SK-N-MC (cell line): ENCODE measurements at places on chromosomes 1 and 21.

DNA sequence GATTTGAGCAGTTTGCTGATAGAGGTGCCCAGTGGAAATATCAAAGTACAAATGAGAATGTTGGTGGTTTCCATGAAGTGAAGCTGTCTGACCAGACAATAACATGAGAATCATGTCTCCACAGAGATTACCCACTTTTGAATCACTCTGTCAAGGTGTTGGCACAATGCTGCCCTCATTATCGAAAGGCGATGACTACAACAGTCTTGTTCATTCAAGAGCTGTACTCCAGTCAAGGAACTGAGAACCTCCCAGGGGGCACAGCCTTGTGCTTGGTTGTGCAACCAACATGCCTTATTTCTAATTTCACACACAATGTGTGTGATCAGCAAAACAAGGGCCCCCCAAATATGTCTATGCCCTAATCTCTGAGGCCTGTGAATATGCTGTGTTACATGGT is 35.7 kb downstream of the ETS2 start:
- no peak for DNase-seq

GRCh38 chr1:37298769-37299168 is 175.6 kb upstream of the ZC3H12A start:
- no peak for DNase-seq

GRCh38 chr1:54937469-54937868 is 43.0 kb upstream of the TMEM61 start:
- no peak for DNase-seq

GRCh38 chr1:31712630-31713029 is 8.8 kb upstream of the COL16A1 start:
- DNase-seq = no peak
